ENCODE measurements at places on chromosomes 6 and 20.

- no peak for DNase-seq
Measured at GRCh38 chr20:1420066-1420465, 27.2 kb upstream of the FKBP1A start.

DNA sequence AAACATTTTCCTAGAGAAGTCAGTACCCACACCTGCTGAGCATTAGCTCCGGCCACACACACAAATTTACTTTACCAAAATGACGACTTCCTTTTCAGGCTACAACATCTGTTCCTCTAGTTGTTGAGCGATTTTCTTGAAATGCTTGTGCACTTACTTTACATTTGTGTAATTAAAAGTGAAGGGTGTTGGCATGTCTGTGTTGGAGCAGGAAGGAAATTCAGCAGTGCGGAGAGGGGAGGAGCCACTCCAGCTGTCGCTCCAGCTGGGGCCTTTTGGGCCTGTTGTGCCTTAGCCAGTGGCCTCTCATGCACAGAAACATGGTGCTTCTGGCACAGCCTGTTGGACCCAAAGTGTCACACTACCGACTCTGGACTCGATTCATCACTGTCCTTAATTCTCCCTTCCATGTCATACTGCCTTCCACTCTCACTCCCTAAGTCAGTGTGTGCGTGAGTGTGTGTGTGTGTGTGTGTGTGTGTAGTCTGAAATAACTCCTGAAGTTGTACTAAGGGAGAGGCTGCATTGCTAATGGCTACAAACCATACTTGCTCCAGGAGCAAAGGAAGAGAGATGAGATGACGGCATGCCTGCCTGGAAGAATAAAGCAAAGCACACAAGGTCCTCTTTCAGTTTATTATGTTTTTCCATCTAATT is 191.8 kb upstream of the ARG1 start:
- DNase-seq: no peak

DNA sequence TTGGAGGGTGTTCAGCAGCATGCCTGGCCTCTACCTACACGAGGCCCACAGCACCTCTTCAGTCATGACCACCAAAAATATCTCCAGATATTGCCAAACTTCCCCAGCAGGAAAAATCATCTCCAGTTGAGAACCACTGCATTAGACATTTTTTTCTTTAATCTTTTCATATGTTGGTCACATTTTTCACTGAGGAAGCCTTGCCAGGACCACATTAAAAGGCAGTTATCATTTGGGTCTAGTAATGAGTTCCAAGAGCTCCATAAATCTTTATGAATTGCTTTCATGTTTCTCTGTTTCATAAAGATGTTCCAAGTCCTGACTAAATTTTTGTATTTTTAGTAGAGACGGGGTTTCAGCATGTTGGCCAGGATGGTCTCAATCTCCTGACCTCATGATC is 28.8 kb downstream of the MTRES1 start:
- DNase-seq: no peak

DNA sequence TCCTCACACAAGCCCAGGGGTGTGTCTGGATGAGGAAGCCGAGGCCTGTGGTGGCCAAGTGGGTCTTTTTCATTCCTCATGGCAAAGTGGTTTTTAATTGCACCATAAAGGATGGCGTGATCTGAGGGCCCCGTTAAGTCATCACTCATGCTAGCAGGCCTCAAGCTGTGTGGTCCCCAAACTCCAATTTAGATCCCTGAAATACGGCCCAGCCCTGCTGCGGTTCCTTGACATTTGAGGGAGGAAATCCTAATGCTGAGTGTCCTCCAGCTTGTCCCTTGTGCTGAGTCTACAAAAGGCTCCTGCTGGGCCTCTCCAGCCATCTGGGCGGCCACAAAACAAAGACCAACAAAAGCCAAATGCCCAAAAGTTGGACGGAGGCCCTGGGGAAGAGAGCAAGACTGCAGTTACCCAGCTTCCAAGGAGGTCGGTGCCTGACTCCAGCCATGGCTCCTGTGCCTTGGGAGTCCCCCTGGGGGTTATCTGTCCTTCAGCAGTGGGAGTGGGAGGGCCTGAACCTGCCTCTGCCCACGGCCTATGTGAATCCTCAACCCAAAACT is 162.3 kb upstream of the PDE10A start:
- DNase-seq: no peak

GRCh38 chr6:20230401-20231119 is 18.3 kb upstream of the MBOAT1 start:
- no peak for DNase-seq

GRCh38 chr6:149236589-149236988 is 80.9 kb upstream of the TAB2 start:
- no peak for DNase-seq

- no peak for DNase-seq
Measured at GRCh38 chr20:37980876-37981275, 52.4 kb downstream of the TTI1 start.

All from stimulated activated CD4-positive, alpha-beta T cell treated with anti-CD3 and anti-CD28 coated beads, Interleukin-15, amount 100 ng/mL, for 1 hour (primary cell).